ENCODE measurements at places on chromosomes 12 and 14.

- no peak for DNase-seq
Measured at GRCh38 chr14:32606301-32606700, 277.2 kb downstream of the AKAP6 start.

- peak; percentile 21 for DNase-seq
Measured at GRCh38 chr14:77903937-77904617, 104.2 kb downstream of the ADCK1 start.

DNA sequence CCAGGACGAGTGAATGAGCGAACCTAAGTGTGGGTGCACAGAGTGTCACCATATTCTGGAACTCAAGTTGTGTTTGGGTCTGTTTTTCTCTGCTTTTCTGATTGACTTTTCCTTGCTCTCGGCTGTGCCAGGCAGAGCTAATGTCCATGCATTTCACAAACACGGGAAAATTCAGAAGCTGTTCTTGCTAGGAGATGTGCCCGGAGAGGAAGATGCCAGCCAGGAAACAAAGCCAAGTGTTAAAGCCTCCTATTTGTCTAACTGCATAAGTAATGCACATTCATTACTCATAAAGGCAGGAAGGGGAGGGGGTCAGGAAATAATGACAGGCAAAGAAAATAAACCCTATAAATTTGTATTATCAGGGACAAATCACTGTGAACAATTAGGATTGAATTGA, 250.4 kb upstream of the SFSWAP start:
- DNase-seq: peak; percentile 51

GRCh38 chr12:52660934-52661499, 9.0 kb upstream of the KRT2 start:
- DNase-seq: no peak
